Esophagus squamous epithelium (tissue), 5 donors: ENCODE measurements at places on chromosomes 13 and 19.

DNA sequence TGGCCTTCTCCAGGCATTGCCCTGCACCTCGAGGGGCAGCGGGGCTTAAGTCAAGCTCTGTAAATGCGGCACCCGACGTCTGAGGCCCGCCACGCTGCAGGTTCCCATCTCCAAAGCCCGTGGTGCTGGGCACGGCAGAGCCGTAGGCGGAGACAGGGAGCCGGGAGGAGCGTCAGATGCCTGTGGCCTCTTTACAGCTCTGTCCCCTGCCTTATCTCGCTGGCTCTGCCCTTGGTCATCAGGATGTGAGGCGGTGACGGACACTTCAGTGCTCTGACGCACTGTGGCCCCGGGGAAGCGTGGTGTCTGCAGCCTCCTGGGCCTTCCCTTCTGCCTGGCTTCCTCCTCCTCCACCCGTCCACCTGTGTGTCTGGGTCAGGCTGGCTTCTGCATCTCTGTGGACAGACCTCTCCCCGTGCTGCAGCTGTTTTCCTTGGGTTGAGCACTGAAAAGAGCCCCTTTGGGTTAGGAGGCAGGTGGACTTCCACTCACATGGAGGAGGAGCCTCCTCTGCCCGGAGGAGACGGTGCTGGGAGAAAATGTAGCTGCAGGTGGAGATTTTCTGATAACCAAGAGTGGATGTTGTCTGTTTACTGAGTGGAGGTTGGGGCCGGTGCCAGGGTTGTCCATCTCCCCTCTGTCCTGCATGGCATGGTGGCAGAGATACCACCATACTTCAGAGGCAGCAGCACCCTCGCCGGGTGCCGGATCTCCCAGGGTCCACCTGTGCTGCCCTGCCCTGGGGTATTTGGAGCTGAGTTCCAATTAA, 14.6 kb downstream of the MCF2L start:
- no peak for DNase-seq

DNA sequence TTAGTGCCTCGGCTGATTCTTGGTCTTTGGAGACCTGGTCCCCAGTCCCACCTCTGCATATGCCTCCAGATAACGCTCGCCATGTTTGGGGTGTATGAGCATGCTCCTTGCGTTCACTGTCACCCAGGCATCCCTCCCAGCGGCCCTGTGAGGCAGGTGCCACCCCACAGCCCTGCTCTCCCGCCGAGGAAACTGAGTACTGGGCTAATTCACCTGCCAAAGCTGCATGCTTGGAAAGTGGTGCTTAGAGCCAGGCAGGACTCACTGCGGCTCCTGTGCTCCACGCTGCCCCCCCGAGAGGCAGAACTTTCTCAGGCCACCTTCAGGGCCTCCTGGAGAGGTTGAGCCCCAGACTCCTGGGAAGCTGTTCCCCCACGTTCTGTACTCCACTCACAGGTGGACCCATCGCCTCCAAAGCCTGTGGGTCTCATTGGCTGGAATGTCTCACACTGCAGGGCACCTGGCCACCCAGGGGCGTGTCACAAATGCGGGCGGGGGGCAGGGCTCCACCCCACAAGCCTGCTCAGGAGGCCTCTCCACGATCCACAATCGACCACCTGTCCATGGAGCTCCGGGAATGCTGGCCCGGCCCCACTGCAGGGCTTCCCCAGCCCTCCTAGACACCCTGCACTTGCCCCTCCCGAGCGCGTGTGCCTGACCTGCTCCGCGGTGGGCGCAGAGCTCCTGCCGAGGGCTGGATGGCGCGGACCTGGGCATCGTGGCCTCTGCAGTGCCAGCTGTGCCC, 64.6 kb downstream of the ATP11A start:
- no peak for DNase-seq

DNA sequence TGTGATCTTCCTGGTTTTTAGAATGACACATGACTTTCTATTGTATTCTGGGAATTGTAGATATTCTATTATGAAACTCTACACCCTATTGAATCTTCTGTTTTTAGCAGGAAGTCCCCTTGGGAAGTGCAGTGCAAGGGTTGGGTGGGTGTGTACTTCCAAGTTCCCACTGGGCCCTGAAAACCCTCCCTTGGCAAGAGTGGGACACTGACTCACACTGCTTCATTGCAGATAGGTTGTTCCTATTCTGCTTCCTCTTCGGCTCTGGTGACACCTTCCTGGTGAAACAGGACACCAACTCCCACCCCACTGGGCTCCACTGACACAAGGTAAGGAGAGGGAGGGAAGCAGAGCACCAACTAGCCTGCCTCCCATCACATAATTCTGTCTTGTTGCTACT, 121.8 kb downstream of the KCTD12 start:
- DNase-seq = no peak

- no peak for DNase-seq
Measured at GRCh38 chr13:85659493-85659892, 139.7 kb downstream of the SLITRK6 start.
